Stimulated activated CD8-positive, alpha-beta memory T cell treated with anti-CD3 and anti-CD28 coated beads, Interleukin-12 subunit alpha, Interleukin-12 subunit beta, amount 100 ng/mL, for 4 hours (primary cell): ENCODE measurements at places on chromosomes 7 and 10.

- DNase-seq, result no peak
These were observed 85.1 kb downstream of the PAXIP1 start for GRCh38 chr7:154917808-154918160.

- no peak for DNase-seq
These were observed 17.0 kb downstream of the ATE1 start for GRCh38 chr10:121910673-121911420.

GRCh38 chr10:50540826-50541122, 83.0 kb downstream of the SGMS1 start:
- DNase-seq, result no peak

GRCh38 chr7:77532247-77532646, 4.8 kb upstream of the PTPN12 start:
- DNase-seq, result no peak
